ENCODE measurements at places on chromosomes 7 and 10.

- no peak for DNase-seq
Measured at GRCh38 chr10:123413353-123413752, 252.8 kb upstream of the GPR26 start.

GRCh38 chr7:25515633-25516275, 287.5 kb upstream of the NPVF start:
- no peak for DNase-seq

- no peak for DNase-seq
Measured at GRCh38 chr10:114526126-114526503, 121.8 kb upstream of the AFAP1L2 start.

GRCh38 chr7:150668472-150668911, 17.0 kb upstream of the GIMAP2 start:
- no peak for DNase-seq

GRCh38 chr10:33913194-33913593, 578.7 kb upstream of the NRP1 start:
- DNase-seq, result no peak

DNA sequence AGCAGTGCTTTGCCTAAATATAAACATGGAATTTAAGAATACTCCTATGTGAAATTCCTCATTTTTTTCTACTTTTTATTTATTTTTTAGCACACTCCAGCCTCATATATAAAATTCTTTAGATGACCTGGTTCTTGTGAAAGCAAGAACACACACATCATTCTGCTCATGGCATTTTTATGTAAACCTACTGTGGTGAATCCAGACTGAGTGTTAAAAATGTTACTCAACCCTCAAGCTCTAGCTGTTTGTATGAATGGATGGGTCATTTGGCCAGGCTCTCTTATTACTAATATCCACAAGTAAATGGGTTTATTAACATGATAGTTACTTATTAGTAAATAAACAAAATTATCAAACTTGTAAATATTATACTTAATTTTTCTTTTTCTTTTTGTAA, 551.7 kb upstream of the LRRN3 start:
- no peak for DNase-seq

DNA sequence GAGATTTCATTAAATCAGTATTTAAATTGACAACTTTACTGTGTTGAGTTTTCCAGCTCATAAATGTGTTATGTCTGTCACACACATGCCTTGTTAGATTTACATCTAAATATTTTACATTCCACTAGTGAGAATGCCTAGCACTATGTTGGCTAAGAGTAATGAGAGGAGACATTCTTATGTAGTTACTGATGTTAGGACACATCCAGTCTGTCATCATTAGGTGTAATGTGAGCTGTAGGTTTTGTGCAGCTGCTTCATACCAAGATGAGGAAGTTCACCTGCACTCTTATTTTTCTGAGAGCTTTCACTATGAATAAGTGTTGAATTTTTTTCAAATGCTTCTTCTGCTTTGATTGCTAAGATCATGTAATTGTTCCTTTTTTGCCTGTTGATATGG, 218.0 kb upstream of the IGFBP3 start:
- peak; percentile 29 for DNase-seq

- DNase-seq, result peak; percentile 32
Measured at GRCh38 chr7:35260246-35260645, 6.3 kb upstream of the TBX20 start.

- no peak for DNase-seq
Measured at GRCh38 chr7:96069401-96069800, 252.5 kb downstream of the SLC25A13 start.

GRCh38 chr10:8359467-8359866, 305.0 kb downstream of the GATA3 start:
- DNase-seq, result no peak

GRCh38 chr7:69922026-69922803, 323.9 kb downstream of the AUTS2 start:
- DNase-seq, result no peak

DNA sequence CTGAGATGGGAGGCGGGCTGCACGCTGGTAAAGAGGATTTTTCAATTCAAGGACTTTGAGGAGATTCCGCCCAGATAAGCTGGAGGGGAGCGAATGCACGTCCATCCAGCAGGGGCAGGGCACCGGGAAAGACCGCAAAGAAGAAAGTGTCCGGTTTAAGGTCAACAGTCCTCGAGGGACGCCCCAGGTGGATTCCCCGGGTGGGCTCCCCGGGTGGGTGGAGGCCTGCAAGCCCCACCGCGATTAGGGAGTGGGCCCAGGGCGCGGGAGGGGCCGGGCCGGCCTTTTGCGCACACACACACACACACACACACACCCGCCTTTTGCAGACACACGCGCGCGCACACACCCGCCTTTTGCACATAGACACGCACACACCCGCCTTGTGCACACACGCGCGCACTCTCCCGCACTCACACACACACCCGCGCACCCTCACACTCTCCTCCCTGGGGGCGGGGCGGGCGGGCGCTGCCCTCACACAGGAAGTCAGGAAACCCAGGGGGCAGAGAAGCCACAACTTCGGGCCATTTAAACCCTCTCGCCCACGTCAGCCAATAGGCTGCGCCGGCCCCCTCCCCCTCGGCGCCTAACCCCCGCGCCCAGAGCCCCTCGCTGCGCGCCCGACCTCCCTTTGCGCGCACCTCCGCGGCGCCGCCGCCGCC, 615 bp downstream of the ARHGAP12 start:
- DNase-seq, result no peak

DNA sequence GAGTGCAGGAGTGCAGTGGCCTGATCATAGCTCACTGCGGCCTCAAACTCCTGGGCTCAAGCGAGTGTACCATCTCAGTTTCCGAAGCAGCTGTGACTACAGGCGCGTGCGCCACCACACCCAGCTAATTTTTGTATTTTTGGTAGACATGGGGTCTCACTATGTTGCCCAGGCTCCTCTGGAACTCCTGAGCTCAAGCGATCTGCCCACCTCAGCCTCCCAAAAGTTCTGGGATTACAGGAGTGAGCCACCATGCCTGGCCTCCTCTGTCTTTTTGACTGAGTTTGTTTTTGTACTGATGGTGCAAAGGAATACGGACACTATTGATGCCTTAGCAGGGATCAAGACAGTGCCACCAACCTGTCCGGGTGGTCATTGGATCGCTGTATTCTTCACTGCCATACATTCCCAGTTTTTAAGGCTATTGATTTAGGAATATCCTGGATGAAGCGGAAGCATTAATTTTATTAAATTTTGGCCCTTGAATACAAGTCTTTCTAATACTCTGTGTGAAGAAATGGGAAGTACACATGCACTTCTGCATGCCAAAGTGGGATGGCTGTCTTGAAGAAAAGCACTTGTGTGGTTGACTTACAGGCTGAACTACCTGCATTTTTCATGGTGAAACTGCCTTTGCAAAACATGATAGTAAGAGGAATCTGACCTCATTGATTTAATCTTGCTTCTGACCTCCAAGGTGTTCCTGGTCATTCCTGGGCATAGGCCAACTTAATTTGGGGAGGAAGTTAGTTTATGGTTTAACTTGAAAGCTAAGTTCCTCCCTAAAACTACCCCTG, 2.1 kb upstream of the CUL2 start:
- DNase-seq, result no peak

DNA sequence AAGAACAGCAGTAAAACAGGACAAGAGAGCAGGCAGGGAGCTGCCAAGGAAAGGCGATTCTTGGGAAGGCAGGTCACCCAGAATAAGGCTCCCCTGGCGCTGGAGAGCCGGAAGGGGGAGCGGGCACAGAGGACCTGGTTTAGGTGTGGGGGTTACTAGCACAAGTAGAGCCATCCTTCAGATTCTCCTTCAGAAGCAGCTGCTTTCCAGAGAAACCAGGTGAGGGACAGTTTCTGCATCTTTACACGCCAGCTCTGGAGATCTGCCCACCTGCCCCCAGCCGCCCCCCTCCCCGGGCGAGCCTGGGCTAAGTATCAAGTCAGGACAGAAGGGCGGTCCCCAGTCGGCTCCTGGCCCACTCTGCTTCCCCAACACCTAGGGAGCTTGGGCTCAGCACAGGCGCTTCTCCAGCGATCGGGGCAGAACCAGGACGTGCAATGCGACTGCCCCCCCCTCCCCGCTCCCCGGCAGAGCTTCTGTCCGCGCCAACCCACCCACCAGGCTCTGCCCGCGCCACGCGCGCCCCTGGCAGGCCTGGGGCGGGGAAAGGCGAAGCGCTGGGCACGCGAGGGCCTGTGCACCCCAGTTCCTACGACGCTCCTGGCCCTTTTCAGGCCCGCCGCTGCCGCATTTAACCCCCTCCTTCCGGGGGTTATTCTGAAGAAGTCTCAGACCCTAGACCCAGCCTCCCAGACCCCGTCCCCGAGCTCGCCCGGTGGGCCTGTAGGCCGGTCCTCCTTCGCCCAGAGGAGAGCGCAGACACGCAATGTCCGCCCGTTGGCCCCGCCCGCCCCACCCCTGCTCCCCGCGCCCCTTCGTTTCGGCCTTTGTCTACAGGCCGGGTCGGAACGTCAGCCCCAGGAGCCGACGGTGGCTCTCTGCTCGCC, 4.4 kb upstream of the EN2 start:
- peak; percentile 23 for DNase-seq

DNA sequence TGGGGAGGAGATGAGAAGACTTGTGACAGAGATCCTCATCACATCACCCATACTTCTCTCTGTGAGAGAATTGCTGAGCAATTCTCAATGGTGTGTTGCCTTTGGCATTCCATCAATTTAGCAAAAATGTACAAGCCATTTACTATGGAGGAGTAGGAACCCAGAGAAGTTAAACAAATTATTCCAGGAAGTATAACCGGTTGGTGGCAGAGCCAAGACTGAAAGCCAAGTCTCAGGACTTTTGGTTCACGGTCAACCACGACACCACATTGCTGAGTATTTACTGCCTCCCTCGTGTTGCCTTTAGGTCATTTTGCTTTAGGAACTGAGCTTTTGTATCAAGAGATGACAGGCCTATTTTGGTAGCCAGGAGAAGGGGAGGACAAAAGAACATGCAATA, 88.0 kb upstream of the ELMO1 start:
- DNase-seq, result no peak

DNA sequence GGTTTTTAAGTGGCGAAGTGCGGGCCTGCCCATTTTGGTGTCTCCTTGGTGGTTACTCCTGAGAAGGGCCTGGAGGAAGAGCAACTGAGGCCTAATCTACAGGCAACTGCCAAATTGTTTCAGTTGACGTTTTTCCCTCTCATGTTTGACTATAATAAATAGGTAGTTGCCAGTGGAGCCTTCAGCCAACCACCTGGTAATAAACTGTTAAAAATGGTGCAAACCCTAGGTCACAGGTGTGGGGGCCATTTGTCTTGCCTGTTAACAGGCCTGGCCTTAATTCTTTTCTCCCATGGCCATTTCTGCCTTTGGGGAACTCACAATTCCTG, 3.7 kb downstream of the IKZF1 start:
- no peak for DNase-seq

DNA sequence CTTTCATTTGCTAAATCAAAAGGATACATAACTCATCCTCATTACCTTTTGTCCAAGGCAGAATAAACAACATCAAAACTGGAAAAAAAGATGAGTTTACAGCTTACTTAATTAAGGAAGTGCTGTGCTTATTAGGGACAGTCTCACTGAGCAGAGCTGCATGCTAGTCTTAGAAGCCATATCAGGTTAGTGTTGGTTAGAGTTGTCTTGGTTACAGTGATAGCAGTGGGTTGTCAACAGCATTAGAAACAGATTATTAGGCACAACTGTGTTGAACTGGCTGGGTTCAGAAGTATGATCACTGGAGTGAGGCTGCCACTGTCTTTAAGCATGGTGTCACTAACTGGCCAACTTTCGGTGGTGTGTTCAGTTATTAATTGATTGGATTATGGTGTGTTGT, 503.9 kb upstream of the IGFBP3 start:
- DNase-seq, result no peak

GRCh38 chr7:46738796-46739195, 817.7 kb upstream of the IGFBP3 start:
- no peak for DNase-seq

- DNase-seq, result no peak
Measured at GRCh38 chr10:60825520-60825919, 47.2 kb downstream of the CDK1 start.

- DNase-seq, result no peak
Measured at GRCh38 chr10:46001187-46001756, 29.0 kb downstream of the TIMM23 start.

- peak; percentile 29 for DNase-seq
Measured at GRCh38 chr7:30206942-30207341, 72.2 kb downstream of the MTURN start.

- DNase-seq, result no peak
Measured at GRCh38 chr10:125146791-125147579, 13.4 kb downstream of the CTBP2 start.

DNA sequence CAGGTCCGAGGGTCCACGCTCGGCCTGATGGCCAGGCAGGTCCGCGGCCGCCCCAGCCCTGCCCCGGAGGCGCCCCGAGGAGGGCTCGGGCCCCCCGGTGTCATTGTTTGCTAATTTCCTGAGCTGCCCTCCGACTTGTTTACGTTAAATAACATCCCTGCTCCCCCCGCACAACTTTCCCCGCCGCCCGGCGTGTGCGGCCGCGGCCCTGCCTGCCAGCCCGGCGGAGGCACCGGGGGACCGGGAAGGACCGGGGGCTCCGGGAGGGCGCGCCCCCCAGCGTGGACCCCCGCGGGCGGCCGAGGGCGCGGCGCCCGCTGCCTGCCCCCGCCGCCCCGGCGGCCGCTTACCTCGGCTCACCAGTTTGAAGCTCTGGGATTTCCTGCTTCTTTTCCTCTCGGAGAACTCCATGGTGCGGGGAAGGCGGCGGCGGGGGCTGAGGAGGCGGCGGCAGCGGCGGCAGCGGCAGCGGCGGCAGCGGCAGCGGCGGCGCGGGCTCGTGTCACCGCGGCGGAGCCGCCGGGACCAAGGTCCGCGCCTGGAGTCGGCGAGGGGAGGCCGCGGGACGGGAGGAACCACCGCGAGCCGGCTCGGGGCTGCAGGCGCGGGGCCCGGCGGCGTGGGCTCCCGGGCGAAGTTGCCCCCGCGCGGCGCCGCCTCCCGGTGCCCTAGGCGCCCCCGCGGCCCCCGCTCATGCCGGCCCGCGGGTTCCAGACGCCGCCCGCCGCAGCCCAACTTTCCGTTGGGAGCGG, 515 bp downstream of the BEND7 start:
- peak; percentile 55 for DNase-seq

GRCh38 chr7:100720671-100721504, 620 bp downstream of the EPO start:
- DNase-seq, result peak; percentile 21

DNA sequence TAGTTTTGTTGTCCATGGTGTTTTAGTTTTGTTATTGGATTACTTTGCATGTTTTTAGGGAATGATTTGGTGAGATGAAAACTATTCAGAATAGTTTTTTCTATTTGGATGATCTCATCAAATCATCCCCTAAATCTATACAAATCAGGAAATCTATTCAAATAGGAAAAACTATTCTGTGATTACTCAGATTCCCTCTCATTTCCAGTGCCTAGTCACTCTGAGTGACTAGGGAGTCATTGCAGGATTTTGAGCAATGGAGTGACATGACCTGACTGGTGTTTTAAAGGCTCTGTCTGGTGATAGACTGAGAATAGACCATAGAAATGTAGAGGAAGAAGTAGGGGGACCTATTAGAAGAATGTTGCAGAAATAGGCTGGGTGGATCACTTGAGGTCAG, 72.4 kb downstream of the TPST1 start:
- DNase-seq, result no peak

GRCh38 chr7:25677595-25677994, 449.3 kb upstream of the NPVF start:
- no peak for DNase-seq

GRCh38 chr10:62115842-62116241, 152.8 kb downstream of the RTKN2 start:
- DNase-seq, result no peak

- DNase-seq, result no peak
Measured at GRCh38 chr7:28516390-28517172, 104.3 kb downstream of the CREB5 start.

GRCh38 chr7:147199868-147200267, 1083.3 kb downstream of the CNTNAP2 start:
- no peak for DNase-seq

GRCh38 chr7:26429168-26429567, 137.5 kb downstream of the SNX10 start:
- no peak for DNase-seq

Data from eye (tissue), 1 donor.